ENCODE measurements at places on chromosomes 7 and 10.

GRCh38 chr10:31017534-31018355 is 13.9 kb downstream of the ZNF438 start:
- DNase-seq: no peak

DNA sequence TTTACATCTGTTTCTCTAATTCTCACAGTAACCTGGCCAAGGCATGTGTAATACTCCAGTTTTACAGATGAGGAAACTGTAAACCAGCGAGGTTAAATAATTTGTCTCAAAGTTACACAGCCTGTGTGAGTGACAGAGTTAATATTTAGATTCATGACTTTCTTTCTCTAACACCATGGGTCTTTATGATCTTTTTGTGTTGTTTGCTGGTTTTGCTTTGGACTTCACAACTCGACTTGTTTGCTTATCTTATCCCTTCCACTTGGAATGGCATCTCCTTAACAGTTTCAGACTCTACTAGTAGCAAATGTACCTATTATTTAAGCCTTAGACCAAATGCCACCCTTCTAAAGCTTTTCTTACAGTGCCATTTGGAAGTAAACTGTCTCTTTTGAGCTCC is 34.4 kb downstream of the MXI1 start:
- no peak for DNase-seq

- no peak for DNase-seq
Observed at GRCh38 chr10:82409671-82410070, 534.7 kb downstream of the NRG3 start.

DNA sequence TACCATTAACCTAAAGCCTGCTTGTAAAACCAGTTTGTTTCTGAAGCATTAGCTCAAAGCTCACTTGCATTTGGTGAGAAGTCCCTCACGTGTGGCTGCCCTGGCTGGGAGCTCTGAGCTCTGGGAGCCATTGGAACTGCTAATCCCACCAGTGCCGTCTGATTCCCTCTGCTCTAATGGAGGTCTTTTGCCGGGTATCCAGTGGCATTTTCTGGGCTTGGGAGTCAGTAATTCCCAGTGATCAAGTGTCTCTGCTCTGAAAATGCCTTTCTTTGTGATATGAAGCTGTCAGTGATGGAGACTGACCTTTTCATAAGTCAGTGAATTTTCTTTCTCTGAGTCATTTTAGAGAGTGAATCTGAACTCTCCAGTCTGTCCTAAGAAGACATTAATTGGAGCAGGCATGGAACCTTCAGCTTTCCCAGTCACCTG is 36.9 kb upstream of the FAM20C start:
- DNase-seq: no peak

- DNase-seq: no peak
Observed at GRCh38 chr7:92155108-92155739, 20.9 kb upstream of the CYP51A1 start.

DNA sequence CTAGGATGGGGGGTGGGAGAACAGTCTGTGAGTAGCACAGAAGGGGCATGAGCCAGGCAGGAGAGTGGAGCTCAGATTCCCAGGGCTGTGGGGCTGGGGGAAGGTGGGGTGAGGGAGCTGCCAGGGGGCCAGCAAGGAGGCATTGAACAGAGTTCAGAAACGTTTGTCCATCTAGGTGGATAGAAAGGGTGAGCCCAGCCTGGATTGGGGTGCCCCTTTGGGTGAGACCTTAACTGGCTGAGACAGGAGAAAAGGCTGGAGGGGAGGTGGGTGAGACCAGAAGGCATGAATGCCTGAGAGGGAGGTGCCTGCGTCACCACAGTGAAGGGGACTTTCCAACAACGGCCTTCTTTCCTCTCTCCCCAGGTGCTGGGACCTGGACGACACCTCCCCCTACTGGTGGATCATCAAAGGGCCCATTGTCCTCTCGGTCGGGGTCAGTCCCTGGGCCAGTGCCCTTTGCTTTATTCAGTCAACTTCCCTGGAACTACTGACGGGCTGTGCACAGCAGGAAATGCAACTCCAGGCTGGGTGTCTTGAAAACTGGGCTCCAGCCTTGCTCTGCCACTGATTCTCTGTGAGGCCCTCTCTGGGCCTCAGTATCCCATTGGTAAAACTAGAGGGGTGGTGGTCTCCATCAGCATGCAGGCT is 11.0 kb downstream of the GHRHR start:
- DNase-seq: peak; percentile 41

- peak; percentile 20 for DNase-seq
Observed at GRCh38 chr10:63058236-63058635, 74.9 kb upstream of the NRBF2 start.

- no peak for DNase-seq
Observed at GRCh38 chr10:3995302-3996210, 210.5 kb upstream of the KLF6 start.

DNA sequence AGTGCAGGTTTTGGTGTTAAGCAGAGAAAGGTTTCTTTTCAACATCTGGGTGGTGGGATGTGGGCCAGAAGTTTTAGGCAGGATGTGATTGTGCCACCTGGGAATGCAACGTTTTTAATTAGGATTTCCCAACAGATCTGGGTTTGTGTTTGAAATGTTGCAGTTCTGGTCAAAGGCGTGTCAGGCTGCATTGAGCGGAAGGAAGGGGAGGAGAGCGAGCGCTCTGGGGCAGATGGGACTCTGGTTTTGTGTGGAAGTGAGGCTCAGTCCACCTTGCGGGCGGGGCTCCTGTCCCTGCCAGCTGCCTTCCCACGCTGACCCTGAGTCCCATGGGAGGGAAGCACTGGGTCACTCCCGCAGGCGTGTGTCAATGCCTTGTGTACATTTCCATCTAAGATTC is 767.7 kb downstream of the KCNMA1 start:
- DNase-seq: no peak

DNA sequence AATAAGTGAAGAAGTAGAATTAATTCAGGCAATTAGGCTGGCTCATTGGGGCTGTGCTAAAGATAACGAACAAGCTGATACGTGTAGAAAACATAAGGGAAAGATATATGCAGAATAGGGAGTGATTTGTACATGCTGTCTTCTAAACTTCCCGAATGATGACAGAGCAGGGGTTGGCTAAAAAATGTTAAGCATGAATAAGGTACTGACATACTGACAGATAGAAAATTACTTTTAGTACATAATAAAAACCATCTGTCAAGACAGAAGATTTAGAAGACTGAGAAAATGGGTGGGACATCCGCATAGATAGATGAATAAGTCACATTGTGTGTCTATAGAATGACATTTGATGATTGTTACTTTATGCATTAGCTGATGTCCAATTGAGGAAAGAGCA is 158.8 kb upstream of the ZNF804B start:
- DNase-seq: no peak

DNA sequence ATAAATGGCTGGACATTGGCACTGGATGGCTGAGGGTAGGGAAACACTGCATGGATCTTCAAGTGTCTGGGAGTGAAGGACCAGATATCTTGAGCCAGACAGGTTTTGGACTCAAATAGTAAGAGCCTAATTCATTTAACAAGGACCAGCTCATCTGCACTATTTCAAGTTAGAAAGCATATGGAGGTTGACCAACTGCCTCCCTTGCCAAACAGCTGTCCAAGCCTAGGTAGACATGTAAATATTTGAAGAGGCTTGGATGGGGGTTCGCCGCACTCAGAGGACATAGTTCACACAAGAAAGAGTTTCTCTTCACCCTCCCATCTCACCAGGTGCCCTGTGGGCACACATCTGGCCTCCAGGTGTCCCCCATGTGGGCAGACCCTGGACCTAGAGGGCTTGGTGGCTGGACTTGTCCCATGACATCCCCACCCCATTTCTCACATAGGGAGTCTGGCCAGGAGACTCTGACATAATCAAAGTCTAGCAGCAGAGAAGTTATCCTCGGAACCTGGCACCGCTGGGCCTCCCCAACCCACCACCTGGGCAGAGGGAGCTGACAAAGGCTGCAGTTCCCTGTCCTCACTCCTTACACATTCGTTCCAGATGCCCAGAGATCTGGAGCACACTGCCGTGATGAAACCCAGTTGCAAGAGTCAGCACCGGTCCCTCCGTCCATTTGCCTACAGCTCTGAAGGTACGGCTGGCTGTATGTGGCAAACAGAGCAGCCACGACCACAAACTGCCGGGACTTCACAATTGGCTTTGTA is 116.9 kb upstream of the GDF10 start:
- DNase-seq: no peak

DNA sequence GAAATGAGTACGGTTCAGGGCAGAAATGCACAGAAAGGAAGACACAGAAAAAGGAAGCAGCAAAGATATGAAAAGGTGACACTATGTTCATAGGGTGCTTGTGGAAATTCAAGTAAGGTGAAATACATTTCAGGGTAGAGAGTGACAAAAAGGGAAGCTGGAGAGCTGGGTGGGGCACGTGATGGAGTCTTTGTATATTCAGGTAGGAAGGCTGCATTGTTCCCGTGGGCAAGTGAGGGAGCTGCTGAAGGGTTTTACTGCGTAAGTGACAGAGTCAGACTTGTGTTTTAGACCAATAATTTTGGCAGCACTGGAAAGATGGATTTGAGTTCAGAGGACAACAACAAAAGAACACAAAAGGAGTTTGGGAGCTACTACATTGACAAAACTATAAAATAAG is 35.3 kb upstream of the ANK3 start:
- no peak for DNase-seq

GRCh38 chr10:78960316-78960800 is 108.4 kb upstream of the ZMIZ1 start:
- DNase-seq: no peak

- DNase-seq: no peak
Observed at GRCh38 chr10:3711918-3712317, 73.1 kb downstream of the KLF6 start.

DNA sequence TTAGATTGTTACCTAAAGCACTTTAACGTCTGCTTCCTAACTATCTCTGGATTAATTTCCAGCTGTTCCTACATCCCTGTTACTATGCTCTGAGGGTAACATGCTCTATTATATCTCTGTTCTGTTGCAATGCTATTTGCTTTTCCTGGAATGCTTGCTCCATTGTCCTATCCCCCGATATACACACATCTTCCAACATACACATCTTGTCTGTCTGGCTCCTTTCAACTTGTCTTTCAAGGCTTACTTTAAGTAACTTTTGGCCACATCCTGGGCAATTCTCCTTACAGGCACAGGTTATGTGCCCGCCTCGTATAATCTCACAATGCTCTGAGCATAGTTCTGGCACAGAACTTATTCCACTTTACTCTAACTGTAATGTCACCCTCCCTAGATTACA is 96.2 kb downstream of the CDK6 start:
- DNase-seq: no peak

DNA sequence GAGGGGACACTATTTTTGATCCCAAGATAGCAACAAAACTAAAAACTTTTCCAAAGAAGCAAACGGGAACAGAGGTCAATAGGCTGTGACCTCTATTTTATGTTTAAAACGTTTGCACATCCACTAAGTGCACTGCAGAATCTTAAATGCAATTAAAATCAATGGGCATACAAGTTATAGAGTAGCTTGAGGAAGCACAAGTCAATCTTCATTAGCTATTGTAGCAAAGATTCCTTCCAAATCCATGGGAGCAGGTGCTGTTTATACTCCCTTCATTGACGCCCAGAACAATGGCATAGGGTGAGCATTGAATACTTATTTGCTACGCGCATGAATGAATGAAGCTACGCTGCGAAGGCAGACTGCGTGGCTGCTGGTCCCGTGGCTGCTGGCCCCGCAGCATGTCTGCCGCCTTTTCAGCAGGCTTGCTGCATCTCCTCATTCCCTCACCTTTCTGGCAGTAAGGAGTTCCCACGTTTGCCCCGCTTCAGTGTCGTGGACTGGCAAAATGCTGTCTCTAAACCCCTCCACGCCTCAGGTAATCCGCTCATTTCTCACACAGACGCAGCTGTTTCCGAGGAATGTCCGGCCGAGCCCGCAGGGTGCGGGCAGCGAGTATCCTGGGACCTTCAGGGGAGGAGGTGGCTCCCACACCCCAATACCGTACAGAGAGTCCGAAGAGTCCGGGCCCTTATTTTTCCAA is 754 bp upstream of the PHYHIPL start:
- DNase-seq: no peak

DNA sequence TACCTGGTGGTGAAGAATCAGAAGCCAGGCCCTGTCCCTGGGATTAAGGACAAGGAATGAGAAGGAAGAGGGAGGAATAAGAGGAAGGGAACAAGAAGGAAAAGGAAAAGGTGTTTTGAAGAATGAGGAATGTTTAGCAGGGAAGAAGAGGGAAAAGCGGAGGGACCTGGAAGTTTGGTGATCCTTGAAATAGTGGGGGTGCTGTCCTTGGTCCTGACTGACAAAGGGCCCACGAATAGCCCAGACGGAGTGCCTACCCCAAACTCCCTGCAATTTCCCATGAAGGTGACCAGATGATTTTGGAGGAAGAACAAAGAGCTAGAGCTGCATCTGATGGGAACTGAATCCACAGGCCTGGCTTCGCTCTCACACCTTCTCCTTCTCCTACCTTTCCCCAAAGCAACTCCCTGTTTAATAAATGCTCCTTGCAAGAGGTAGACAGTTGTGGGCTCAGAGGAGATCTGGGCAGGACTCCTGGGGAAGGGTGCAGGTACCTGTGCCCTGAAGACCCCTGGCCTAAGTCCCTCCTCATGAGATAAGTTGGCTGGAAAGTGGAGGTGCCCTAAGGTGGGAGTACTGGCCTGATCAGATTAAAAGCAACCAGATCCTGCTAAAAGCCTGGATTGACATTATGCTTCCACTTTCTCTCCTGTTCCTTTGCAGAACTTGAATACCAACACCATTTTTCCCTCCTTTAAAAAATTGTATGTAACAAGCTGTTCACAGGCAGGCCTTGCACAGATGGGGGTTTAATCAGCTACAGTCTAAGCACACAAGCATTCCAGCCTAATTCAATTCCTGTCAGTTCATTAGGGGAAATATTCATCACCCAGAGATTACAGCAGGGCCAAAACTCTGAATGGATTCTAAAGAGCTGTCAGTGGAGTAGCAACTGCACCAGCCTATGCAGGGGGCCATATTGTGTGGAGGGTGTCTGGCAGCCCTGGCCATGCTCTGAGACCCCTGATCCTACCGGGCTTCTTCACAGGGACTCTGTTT is 19.4 kb downstream of the KAZALD1 start:
- no peak for DNase-seq

- DNase-seq: no peak
Observed at GRCh38 chr10:72297281-72297804, 23.6 kb downstream of the DDIT4 start.

GRCh38 chr10:132547421-132547861 is 9.9 kb downstream of the INPP5A start:
- DNase-seq: no peak

DNA sequence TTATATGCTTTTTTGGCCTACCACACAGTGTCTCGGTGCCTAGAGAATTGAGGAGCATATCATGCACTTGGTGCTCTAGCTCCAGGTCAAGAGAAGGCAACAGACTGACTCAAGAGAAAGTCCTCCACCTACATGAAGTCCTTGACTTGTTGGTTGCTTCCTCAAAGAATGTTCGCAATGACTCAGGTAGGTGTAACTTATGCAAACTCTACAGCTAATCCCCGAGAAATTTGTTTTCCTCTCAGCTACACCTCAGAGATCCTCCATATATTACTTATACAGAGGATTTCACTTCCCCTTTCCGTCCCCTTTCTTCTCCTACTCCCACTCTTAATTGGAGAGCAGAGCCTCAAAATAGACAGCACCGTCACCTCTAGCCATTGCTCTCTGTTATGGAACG is 1013.1 kb downstream of the KCNMA1 start:
- no peak for DNase-seq

GRCh38 chr7:155761162-155761561 is 51.1 kb downstream of the SHH start:
- DNase-seq: no peak

- no peak for DNase-seq
Observed at GRCh38 chr7:116447966-116448839, 51.3 kb upstream of the CAV2 start.
